ENCODE measurements at places on chromosomes 6 and 20.
A peak's percentile ranks its signal among the peaks of the same experiment; 100 is the strongest.

DNA sequence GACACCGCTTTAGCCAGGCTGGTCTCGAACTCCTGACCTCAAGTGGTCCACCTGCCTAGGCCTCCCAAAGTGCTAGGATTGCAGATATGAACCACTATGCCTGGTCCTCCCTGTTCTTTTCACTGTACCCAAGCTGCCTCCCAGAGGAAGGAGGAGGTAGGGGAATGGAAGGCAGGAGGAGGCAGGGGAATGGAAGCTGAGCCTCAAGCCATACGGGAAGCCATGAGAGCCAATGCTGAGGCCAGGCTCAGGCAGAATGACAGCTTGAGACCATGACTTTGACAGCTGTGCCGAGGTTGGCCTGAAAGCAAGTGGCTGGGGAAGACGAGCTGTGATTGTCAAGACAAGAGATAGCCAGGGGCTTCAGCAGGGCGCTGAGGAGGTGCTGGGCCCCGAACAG is 13.6 kb upstream of the ZNF335 start:
- DNase-seq, result no peak

DNA sequence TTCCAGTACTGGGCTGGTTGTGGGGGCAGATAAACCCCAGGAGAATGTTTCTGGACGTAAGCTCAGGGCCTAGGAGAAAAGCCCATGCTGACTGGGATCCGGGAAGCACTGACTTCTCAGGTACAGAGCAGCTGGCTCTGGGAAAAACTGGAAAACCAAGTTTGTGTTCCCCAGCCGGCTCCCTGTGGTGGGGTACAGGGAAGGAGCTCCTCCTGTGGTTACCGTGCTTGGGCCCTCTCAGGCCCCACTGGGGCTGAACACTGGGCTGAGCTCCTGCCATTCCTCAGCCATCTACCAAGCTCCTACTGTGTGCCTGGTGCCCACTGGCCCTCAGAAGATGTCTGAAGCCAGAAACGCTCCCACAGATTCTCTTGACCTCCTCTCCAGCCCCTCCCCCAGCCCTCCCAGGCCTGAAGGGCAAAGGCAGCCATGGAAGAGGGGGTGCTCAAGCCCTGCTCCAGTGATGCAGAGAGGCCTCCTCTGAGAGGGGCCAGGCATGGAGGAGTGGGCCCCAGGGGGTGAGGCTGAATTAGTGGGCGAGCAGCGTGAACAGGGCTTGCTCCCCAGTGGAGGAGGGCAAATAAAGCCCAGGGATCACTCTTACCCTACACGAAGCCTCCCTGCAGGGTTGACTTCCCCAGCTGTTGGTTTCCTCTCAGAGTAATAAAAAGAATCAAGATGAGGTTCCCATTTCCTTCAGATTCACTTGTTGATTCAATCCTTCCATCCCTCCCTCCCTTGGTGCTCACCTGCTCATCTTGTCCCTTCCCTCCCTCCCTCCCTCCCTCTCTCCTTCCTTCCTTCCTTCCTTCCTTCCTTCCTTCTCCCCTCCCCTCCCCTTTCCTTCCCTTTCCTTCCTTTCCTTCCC is 100.0 kb downstream of the VEGFA start:
- no peak for DNase-seq

DNA sequence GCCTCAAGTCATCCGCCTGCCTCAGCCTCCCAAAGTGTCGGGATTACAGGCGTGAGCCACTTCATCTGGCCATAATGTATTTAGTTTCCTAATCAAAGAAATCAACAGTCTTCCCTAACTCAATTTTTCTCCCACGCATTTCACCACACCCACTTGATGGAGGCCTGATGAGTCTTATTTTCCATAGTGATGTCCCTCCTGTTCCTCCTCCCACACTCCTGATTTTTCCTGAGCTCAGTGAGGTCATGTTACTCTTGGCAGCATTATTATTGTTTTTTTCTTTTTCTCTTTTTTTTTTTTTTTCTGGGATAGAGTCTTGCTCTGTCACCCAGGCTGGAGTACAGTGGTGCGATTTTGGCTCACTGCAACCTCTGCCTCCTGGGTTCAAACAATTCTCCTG is 8.9 kb downstream of the ABRACL start:
- DNase-seq, result no peak

DNA sequence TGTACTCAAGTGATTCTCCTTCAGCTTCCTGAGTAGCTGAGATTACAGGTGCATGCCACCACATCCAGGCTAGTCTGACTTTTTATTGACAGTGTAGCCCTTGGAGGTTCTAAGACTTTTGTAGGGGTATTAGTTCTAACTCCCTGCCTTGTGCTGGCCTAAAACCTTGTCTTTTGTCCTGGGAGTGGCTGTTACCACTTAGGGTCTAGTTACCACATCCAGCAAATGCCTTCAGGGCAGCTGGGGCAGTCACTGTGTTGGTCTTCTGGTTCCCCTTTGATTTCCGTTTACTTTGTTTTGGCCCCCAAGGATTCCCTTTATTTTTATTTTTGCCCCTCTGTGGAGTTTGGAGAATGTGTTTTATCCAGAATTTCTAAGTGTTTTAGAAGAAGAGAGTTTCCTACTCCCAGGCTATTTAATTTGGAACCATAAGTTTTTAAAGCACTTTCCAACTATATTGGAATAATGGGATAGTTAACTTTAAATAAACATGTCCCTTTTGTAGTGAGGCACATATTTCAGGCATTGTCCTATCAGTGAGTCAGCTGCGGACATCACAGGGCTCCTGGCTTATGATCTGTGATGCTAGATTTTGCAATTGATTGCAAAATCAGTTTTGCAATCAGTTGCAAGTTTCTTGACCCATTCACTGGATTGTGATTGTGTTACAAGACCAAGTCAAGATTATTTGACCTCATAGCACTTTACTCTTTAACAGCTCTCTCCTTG is 25.0 kb downstream of the IL22RA2 start:
- DNase-seq, result no peak

- no peak for DNase-seq
Observed at GRCh38 chr6:53984581-53984980, 126.7 kb upstream of the MLIP start.

- no peak for DNase-seq
Observed at GRCh38 chr6:5050009-5050408, 35.1 kb upstream of the PPP1R3G start.

- no peak for DNase-seq
Observed at GRCh38 chr20:51378171-51378928, 164.2 kb downstream of the NFATC2 start.

DNA sequence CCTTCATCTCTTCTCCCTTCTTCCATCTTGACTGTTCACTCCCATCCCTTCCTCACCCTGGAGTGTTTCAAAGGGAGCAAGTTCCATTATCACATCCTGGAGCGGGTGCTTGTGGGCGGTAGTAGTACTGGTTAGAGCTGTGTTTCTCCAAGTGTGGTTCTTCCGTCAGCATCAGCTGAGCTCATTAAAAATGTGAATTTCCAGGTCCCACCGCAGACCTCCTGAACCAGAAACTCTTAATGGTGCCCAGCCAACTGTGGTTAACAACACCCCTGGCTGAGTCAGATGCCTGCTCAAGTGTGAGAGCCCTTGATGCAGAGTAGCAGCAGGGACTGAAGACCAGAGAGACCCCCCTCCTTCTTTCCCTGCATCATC is 24.4 kb downstream of the ANGPT4 start:
- no peak for DNase-seq

DNA sequence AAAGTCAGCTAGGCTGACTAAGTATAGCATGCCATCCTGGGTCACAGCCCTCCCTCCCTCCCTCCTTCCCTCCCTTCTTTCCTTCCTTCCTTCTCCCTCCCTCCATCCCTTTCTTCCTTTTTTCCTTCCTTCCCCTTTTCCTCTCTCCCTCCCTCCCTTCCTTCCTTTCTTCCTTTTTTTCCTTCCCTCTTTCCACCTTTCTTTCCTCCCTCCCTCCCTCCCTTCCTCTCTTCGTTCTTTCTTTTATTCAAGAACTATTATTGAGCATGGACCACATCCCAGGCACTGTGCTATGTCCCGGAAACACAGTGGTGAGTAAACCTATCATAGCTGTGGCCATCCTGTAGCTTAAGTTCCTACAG is 106.2 kb upstream of the BACH2 start:
- no peak for DNase-seq

DNA sequence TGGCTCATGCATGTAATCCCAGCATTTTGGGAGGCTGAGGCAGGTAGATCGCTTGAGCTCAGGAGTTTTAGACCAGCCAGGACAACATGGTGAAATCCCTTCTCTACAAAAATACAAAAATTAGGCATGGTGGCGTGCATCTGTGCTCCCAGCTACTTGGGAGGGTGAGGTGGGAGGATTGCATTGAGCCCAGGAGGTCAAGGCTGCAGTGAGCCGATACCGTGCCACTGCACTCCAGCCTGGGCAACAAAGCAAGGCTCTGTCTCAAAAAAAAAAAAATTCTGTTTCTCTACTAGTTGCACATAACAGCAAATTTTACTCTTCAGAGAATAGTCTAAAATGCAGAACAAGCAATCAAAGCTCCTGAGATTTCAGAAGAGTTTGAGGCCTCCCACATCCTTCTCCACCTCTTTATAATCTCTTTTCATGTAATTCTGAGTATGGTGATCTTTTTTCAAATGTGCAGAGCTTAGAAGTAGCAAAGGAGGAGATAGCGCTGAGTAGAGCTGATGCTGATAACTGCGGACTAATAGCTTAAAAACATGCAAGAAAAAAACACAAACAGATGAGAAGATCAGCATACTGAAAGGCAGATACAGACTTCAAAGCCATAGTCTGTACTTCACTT is 23.3 kb downstream of the LRRN4 start:
- DNase-seq, result no peak

DNA sequence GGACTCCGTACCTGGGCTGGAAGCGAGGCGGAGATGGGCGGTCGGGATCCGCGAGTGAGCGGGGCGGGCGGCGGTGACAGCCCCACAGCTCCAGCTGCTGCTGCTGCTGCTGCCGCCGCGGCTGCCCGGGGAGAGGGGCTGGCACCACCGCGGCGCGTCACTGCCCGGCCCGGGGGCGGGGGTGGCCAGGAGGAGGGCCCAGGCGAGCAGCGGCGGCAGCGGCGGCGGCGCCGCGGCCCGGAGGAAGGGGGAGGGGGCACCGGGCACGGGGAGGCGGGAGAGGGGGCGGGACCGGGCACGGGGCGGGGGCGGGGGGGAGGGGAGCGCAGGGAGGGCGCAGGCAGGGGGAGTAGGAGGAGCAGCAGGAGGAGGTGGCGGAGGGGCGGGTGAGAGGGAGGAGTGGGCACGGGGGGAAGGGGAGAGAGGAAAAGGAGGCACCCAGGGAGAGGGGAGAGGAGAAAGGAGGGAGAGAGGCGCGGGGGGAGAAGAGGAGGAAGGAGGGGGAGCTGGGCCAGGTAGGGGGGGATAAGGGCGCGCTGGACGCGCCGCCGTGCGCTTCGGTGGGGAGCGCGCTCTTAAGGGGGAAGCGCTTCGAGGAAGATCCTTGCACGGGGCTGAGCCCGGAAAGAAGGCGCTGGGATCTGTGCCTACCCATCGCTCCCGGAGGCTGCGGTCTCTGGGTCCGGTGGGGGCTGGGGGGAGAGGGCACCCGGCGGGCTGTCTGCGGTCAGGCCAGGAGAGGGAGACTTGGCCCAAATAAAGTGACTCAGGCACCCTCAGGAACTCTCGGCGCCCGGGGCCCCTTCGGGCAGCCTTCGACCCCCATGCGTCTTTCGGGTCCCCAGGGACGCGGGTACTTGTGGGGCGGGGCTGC is 101.5 kb downstream of the NOL4L start:
- peak; percentile 89 for DNase-seq

- no peak for DNase-seq
Observed at GRCh38 chr6:63774961-63775360, 139.4 kb downstream of the PHF3 start.

GRCh38 chr6:160247457-160247883 is 11.2 kb downstream of the SLC22A2 start:
- no peak for DNase-seq

DNA sequence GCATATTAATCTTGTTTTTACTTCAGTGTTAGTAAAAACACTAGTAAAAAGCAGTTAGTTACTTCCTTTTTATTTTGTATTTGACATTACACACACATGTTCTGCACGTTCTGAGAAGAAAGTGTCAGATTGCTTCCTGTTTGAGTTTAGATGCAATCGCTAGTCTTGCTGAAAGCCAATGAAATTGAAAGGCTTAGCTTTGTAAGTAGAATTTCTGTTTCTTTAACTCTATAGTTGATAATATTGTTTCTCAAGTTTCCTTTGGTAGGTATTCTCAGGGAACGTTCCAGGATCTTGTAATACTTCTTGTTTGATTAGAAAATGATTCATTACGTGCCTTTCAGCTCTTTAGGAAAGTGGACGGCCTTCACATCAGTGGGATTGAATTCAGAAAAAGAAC is 55.0 kb downstream of the CDKAL1 start:
- no peak for DNase-seq

GRCh38 chr6:36578431-36578830 is 15.7 kb upstream of the SRSF3 start:
- DNase-seq, result no peak

DNA sequence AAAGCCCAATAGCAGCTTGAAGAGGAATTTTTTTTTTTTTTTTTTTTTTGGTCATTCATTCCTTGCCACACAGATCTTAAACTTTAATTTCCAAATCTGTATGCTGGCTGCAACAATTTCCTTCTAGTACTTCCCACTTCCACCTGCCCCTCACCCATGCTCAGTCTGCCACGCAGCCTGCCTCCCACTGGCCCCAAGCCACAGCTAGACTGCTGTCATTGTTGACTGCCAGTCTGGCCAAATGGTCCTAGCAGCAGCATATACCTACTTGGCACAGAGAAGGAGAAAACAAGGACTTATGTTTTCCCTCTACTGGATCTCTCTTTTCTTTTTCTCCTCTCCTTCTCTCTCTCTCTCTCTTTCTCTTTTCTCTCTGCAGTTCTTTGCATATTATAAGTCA is 118.3 kb upstream of the HEY2 start:
- no peak for DNase-seq

- peak; percentile 26 for DNase-seq
Observed at GRCh38 chr6:33994472-33995308, 151.2 kb downstream of the GRM4 start.

- DNase-seq, result no peak
Observed at GRCh38 chr6:98716341-98716740, 118.0 kb upstream of the POU3F2 start.

DNA sequence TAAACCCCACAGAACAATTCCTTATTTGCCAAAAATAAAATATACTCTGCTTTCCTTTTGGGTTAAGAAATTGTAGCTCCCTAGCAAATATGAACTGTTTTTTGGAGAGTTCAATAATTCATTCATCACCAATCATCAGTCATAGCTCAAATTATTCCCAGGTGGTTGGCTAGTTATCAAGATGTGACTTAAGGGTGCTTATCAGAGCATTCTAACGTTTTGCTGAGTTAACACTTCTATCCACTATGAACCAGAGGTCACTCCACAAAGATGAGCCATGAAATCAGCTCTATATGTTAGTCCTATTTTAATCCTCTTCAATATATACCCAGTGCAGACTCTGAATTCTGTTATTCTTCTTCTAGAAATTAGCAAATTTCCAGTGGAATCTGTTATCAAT is 379.1 kb downstream of the TENT5A start:
- DNase-seq, result no peak
